T-helper 22 cell (primary cell): ENCODE measurements at places on chromosomes 7 and 10.

DNA sequence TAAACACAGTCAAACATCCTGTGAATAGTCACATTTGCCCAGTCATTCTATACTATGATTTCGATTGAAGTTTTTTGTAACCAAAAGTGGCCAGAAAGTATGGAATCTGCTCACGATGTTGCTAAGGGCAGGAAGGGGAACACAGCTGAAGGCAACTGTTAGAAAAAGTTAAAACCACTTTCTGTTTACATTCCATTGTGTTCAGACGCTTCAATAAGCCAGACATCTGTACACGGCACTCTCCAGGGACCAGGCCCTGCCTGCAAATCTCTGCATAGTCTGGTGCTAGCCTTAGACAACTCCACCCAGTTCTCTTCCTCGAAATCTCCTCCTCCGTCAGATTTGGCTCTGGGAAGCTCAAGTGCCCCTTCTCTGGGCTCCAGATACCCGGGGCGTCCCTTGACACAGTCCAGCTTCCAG is 17.1 kb upstream of the TMEM120A start:
- no peak for DNase-seq

DNA sequence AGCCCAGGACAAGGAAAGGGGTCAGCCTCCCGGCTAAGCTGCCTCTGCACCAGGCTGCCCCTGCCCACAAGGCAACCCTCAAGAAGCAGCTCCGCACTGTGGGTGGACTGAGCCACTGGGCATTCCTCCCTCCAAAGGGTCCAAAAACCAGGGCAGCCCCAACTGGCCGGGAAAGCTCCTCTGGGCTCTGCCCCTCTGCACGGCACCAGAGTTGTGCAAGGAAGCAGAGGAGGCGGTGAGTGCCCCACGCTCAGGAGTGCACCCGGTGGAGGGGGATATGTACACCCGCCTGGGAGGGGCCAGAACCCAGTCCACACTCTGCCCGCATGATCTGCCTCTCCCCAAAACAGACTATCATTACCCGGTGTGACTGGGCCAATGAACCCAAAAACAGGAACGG is 43.8 kb downstream of the PTPRN2 start:
- no peak for DNase-seq

GRCh38 chr7:106448992-106449859 is 164.4 kb upstream of the NAMPT start:
- no peak for DNase-seq

GRCh38 chr10:80280071-80280800 is 9.2 kb downstream of the MAT1A start:
- DNase-seq: no peak

GRCh38 chr7:27346531-27347275 is 104.1 kb downstream of the EVX1 start:
- no peak for DNase-seq

DNA sequence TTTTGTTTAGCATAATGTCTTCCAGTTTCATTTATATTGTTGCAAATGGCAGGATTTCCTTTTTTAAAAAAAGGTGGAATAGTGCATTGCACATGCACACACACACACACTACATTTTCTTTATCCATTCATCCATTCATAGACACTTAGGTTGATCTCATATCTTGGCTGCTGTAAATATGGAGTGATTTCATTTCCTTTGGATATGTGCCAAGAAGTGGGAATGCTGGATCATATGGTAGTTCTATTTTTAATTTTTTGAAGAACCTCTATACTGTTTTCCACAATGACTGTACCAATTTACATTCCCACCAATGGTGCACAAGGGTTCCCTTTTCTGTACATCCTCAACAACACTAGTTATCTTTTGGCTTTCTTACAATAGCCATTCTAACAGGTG is 68.9 kb downstream of the EBLN1 start:
- DNase-seq: no peak

- no peak for DNase-seq
These were observed 121.2 kb upstream of the FOXP2 start for GRCh38 chr7:114293289-114294012.

DNA sequence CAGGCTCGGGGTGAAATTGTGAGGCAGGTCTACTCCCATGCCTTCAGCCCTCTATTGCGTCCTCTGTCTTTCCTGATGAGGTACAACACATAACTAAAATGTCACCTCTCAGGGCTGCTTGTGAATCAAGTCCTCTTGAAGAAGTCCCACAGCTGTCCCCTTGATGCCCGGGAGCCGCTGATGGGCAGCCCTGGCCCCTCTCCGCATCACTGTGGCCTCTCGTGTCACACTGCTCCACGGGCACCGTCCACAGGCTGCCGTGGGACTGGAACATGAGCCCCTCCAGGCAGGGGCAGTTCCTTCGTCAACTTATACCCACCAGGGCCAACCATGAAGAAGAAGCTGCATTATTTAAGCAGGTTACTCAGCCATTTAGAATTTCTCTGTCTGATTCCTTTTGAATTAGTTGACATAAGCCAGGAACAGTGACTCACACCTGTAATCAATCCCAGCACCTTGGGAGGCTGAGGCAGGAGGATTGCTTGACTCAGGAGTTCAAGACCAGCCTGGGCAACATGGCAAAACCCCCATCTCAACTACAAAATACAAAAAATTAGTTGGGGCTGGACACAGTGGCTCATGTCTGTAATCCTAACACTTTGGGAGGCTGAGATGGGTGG is 58.5 kb upstream of the UBE3C start:
- no peak for DNase-seq

DNA sequence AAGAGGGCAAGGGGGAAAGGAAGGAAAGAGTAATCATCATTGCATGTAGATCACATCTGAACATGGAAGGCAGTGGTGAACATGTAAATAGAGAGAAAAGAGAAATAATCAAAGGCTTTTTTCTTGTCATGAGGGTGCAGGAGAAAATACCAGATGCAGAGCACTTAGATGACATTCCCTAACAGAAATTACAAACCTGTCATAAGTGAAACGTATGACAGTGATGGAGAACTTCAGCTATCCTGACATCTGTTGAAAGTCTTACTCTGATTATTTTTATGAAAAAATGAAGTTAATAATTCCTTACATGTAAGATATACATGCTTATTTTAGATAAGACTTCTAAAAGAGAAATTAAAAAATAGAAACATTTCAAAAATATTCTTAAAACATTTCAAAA is 54.7 kb downstream of the BRAF start:
- DNase-seq: no peak

DNA sequence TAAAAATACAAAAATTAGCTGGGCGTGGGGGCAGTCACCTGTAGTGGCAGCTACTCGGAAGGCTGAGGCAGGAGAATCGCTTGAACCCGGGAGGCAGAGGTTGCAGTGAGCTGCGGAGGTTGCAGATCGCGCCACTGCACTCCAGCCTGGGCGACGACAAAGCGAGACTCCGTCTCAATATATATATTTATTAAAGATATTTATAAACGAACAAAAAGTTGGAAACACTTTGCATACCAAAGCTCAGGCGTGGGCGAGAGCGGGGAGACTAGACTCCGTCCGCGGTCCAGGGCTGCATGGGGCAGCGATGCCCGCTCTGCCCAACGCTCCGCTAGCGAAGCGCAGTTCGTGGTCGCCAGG is 7.9 kb upstream of the CRYGN start:
- DNase-seq: no peak

DNA sequence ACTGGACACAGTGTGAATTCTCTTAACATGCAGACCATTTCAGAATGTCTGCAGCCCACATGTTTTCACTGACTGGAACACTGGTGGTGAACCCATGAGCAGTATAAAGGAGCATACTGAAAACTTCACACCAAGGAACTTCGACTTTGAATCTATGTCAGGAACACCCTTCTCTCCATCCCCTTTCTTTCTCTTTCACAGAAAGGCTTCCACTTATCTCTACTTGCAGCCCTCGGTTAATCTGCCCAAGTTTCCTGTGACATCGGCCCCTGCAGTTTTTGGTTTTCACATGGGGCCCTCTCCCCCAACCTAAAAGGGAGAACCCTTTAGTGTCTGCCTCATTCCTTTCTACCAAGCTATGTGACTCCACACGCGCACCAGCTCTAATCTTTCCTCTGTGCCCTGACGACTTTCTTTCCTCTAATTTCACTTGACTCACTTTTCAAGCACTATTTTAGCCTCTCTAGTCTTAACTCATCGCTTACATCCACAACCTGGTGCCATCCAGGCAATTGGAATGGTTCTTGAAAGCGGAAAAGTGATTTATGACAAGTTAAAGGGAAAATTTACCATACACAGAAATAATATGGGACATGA is 70.1 kb downstream of the RELN start:
- no peak for DNase-seq

DNA sequence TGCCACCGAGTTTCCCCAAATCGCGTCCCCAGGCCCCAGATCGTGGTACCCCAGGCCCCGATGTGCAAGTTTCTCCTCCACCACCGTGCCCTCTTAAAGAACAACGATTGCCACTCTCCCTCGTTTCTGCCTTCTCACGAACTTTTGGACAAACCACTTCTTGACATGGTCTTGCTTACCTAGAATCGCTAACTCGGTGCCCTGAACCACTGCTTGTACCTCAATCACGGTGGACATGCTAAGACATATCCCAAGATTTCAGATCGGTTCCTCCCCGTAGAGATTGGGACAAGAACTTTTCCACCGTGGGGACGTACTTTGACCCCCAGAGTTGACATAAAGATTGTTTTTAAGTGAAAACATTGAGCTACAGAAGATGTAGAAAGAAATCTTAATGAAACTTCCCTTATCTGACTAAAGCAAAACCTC is 477 bp upstream of the ZC3HAV1 start:
- no peak for DNase-seq

DNA sequence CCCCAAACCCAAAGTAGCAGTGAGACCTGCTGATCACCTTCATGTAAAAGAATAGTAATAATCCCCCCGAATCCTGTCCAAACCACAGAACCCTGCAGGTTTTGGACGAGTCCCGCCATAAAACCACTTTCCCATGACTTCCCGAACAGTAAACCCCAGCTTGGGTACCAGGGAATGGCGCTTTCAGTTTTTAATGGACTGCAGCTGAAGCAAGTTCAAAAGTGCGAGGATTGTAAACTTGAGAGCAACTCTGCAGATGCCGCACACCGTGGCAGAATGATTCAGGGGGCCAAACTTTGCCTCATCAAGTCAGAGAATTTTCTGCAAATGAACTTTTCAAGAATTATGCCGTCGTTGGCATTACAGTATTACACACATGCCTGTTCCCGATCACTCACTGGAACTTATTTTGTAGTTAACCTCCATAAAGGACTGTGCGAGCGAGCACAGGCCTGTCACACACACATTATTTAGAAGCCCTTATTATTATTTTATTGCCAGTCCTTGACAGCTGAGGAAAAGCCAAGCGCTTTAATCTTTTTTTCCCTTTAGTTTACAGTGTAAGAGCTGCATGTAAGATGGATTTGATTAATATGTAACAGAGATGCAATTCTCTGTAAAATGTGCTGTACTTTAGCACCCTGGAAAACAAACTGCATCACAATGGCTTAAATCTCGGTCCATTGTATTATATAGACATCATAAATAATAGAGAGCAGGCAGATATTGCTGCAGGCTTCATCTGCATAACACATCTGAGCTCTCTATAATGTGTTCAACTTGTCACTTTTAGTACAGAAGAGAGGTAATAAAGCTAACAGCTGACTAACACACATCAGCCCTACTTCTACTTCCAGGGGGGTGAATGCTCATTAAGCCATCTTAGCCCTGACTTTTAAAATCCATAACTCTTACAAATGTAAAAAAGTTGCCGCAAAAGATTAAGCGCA is 493.5 kb upstream of the GALNT17 start:
- DNase-seq: no peak

DNA sequence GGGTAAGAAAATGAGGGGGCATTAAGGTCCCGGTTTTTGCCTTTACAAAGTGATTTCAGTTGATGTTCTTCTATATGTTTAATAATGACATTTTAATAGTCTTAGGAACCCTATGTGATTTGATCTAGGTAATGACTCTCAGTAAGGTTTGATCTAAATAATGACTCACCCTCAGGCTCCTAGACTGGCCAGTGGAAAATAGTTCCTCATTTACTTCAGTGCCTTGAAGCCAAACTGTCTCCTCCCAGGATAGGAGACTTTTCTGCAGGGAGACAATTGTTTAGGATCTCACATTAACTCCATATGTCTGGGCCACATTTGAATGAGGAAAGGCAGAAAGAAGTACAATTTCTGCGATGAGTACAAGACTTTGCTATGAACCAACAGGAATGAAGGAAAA is 1331.9 kb downstream of the XPNPEP1 start:
- DNase-seq: no peak

- DNase-seq: no peak
These were observed 56.7 kb downstream of the ITIH5 start for GRCh38 chr10:7610026-7610425.

DNA sequence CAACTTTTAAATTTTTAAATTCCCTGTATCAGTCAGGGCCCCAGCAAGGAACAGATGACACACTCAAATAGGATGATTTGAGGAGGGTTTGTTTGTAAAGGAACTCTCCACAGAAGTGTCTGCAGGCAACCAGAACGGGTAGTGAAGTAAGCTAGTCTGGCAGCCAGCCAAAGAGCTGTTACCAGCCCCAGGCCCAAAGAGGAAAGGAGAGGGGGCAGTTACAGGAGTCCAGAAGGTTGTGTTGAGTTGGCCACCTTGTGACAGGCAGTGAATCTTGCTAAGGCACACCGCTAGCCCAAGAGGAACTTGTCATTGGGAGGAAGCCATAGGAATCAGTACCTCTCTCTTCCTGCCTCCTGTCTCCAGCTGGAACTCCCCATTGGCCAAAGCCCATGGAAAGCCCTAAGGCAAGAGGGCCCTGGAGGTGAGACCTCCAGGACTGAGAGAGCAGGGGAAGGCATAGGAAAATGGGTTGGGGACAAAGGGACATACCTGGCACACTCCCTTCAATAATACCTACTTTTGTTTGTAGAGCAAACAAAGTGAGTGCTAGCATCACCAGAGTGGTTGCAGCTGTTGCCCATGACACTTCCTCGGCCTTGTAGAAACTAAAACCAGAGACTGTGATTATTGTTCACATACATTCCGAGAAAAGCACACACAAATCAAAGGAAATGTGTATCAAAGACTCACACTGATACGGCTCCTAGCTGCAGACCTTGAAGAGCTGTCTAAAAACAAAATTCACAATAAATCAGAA is 25.4 kb upstream of the GATAD1 start:
- no peak for DNase-seq

- DNase-seq: no peak
These were observed 11.1 kb downstream of the SLC35G1 start for GRCh38 chr10:93904901-93905300.

DNA sequence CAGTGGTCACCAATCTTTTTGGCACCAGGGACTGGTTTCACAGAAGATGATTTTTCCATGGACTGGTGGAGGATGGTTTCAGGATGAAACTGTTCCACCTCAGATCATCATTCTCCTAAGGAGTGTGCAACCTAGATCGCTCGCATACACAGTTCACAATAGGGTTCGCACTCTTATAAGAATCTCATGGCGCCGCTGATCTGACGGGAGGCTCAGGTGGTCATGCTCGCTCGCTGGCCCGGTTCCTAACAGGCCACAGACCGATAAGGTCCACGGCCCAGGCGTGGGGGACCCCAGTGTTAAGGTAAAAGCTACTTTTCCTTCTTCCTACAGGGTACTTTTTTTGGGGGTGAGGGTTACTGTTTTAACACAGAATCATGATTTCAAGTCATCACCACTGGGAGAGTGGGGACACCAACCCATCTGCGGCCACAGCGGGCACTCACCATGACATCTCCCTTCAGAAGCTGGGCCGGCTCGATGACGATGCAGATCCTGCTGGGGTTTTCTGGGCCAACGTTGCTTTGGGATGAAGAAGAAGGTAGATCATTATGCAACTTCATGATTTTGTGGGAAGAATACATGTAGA is 170.5 kb downstream of the TNS3 start:
- DNase-seq: no peak
